Upper lobe of right lung (tissue), 1 donor: ENCODE measurements at places on chromosomes 3 and 15. TPM values are rescaled to one million over a fixed set of nuclear protein-coding genes. Genes with fewer than 3 reads are reported as not detected.

TTLL13 gene
- total RNA-seq, result not detected

FBXO40 gene
- 0.09 TPM for total RNA-seq

GRCh38 chr3:141073580-141073979 lies 22.4 kb downstream of the SPSB4 start:
- peaks cover 21% of the 10 kb centered on the region for H3K4me1 ChIP-seq
- no peaks in the 10 kb centered on the region for H3K36me3 ChIP-seq
- no peak for DNase-seq
- H3K27me3 ChIP-seq, result no peaks in the 10 kb centered on the region
- no peak overlapping the region for H3K27ac ChIP-seq

IGF2BP2 gene
- total RNA-seq, result 17.4 TPM

GRCh38 chr3:16513141-16514020 lies at the start of gene RFTN1:
Gene RFTN1, minus strand, starts transcription at chr3:16513699. Its CDS starts 19,830 bp downstream, at chr3:16493869.
- H3K4me3 ChIP-seq, result peak within 1 kb of the TSS; percentile 91
- H3K27me3 ChIP-seq, result no peaks in the 10 kb centered on the region
- peaks cover 53% of the 10 kb centered on the region for H3K4me1 ChIP-seq
- peak; percentile 85 for DNase-seq

GRCh38 chr3:14228681-14229470 lies 50.3 kb downstream of the LSM3 start:
- H3K36me3 ChIP-seq, result no peaks in the 10 kb centered on the region
- H3K4me1 ChIP-seq, result peaks cover 15% of the 10 kb centered on the region
- DNase-seq, result no peak
- H3K4me3 ChIP-seq, result no peak overlapping the region

DNA sequence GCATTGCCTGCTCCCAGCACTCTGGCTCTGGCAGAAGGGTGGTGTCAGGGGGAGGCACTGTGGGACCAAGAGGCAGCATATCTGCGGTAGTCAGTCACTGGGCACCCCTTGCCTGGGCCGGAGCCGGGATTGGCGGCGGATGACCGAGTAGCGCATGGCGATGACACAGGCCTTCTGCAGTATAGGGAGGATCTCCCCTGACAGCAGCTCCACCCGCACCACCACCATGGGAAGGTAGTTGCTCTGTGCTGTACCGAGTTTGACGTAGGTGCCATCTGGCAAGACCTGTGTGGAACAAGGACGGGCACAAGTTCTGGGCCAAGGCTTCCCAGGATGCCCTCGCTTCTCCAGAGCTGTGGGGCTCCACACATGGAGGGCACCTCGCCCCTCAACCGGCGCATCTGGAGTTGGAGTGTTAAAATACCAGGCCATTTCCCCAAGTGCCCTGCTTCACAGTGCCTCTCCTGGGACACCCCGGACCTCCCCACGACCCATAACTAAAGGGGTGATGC lies 6.6 kb downstream of the ACOX2 start:
- no peaks in the 10 kb centered on the region for H3K36me3 ChIP-seq
- H3K4me3 ChIP-seq, result no peak overlapping the region
- no peaks in the 10 kb centered on the region for H3K4me1 ChIP-seq
- DNase-seq, result no peak
- no peaks in the 10 kb centered on the region for H3K27me3 ChIP-seq

ESYT3 gene
- total RNA-seq, result 66.4 TPM

- H3K27me3 ChIP-seq, result no peaks in the 10 kb centered on the region
- H3K36me3 ChIP-seq, result no peaks in the 10 kb centered on the region
- no peak for DNase-seq
- no peaks in the 10 kb centered on the region for H3K4me1 ChIP-seq
- no peak overlapping the region for H3K27ac ChIP-seq
Observed at GRCh38 chr15:27846722-27847395, 252.3 kb downstream of the OCA2 start.
